CD8-positive, alpha-beta T cell (primary cell): ENCODE measurements at places on chromosomes 6 and 20. TPM values are rescaled to one million over a fixed set of nuclear protein-coding genes. Genes with fewer than 3 reads are reported as not detected.

- no peak for DNase-seq
These were observed 189.7 kb upstream of the NOX3 start for GRCh38 chr6:155645325-155645724.

DNA sequence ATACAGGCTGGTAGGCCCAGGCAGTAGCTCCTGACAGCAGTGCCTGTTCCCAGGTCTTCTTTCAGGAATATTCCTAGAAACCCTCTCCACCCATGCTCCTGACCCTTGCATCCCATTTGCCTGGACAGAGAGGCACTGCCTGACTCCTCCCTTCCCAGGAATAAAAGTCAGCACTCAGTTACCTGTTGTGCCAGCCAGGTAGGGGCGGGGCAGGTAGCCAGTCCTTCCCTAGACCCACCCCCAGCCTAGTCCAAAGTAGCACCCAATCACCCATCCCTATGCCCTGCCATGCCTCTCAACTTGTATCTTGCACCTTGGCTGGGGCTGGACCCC is 129.9 kb downstream of the MRPL14 start:
- DNase-seq = no peak

GRCh38 chr6:152625213-152625612 is 11.9 kb downstream of the SYNE1 start:
- peak; percentile 61 for DNase-seq

Gene CCN2
- 0.14 TPM for total RNA-seq

- no peak for DNase-seq
These were observed 60.2 kb downstream of the GPR63 start for GRCh38 chr6:96777113-96777512.

Gene RAET1L
- not detected for total RNA-seq

- DNase-seq = no peak
These were observed 408.6 kb upstream of the ADGRB3 start for GRCh38 chr6:68226460-68226859.

DNA sequence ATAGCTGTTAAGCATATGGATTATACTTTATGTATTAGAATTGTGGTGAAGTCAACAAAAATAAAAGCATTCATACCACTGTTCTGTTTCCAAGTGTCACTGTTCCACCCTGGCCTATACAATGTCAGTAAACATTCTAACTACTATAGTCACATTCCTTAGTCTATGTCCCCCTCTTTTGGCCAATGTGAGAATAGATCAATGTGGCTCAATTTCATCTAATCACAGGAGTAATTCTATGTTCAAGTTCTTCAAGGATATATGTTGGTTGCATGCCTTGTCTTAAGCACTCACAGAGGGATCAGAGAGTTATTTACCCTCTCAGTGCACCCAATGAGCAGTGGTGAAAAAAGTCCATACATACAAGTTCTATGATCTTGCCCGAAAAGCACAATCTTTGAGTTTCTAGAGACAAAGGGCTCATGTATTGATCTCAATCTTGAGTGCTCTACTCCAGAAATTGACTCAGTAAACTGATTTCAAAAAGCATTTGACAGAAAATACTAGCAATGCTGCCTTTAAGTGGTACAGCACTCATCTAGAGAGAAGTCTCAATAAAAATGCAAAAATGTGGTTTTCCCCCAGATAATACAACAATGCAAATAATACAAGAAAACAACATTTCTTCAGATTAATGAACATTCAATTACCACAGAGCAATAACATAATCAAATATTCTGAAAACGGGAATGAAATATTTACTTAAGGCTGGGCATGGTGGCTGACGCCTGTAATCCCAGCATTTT is 16.5 kb downstream of the SMLR1 start:
- DNase-seq = no peak

Gene LYRM2
- 17.8 TPM for total RNA-seq

GRCh38 chr6:147983581-147984366 is 358.9 kb upstream of the SASH1 start:
- no peak for DNase-seq

DNA sequence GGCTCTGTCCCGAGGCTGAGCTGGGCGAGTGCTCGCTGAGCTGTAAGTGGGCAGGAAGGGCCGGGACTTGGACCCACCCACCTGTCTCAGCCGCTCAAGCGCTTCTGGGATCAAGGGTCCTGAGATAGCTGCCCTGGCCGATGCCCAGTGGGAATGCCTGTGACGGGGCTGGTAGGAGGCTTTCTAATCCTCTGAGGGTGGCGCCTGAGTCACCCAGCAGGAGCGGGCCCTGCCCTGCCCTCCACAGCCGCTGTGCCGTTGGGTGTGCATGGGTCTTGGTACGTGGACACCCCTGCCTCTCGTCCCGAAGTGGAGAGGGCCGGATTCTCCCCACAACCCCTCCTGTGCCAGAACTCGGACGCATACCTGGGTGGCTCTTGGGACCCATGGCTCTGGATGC is 43.1 kb upstream of the GATA5 start:
- no peak for DNase-seq

- DNase-seq = peak; percentile 34
These were observed 282.7 kb downstream of the NRN1 start for GRCh38 chr6:5723841-5724691.
